GM10248 (cell line): ENCODE measurements at places on chromosomes 6 and 20.

DNA sequence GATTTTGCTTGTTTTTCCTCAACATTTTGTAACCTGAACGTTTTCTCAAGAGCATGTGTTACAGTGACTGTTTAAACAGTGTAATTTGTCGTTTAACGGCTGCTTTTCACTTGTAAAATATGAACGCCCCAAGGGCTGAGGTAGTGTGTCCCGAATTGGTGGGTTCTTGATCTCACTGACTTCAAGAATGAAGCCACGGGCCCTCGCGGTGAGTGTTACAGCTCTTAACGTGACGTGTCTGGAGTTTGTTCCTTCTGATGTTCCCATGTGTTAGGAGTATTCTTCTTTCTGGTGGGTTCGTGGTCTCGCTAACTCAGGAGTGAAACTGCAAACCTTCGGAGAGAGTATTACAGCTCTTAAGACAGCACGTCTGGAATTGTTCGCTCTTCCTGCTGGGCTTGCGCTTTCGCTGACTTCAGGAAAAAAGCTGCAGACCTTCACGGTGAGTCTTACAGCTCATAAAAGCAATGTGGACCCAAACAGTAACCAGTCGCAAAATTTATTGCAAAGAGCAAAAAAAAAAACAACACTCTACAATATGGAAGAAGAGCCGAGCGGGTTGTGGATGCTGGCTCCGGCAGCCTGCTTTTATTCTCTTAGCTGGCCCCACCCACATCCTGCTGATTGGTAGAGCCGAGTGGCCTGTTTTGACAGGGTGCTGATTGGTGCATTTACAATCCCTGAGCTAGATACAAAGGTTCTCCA, 25.1 kb upstream of the TRIM27 start:
- DNase-seq: no peak

DNA sequence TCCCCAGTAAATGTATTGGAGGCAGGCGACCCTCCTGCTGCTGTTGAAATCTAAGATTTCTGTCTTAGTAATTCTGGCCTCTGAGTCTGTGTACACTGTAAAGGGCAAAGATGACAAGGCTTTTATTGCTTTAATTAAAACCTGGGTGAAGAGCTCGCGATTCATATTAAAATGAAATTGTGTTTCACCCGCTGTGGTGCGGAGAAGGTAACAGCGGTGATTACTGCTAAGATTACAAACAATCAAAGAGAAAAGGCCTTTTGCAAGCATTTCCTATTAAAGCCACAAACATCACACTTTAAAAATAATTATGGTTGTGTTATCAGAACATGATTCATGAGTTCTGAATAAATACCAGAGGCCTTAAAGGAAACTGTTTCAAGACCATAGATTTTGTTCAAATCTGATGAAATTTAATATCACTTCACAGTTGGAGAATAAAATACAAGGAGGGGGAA, 69.3 kb downstream of the TOX2 start:
- no peak for DNase-seq

GRCh38 chr20:3168079-3168828, 5.1 kb downstream of the LZTS3 start:
- DNase-seq: no peak

- no peak for DNase-seq
Measured at GRCh38 chr6:147430811-147431210, 77.7 kb upstream of the SAMD5 start.

GRCh38 chr6:45816674-45817297, 198.9 kb downstream of the CLIC5 start:
- DNase-seq: no peak

DNA sequence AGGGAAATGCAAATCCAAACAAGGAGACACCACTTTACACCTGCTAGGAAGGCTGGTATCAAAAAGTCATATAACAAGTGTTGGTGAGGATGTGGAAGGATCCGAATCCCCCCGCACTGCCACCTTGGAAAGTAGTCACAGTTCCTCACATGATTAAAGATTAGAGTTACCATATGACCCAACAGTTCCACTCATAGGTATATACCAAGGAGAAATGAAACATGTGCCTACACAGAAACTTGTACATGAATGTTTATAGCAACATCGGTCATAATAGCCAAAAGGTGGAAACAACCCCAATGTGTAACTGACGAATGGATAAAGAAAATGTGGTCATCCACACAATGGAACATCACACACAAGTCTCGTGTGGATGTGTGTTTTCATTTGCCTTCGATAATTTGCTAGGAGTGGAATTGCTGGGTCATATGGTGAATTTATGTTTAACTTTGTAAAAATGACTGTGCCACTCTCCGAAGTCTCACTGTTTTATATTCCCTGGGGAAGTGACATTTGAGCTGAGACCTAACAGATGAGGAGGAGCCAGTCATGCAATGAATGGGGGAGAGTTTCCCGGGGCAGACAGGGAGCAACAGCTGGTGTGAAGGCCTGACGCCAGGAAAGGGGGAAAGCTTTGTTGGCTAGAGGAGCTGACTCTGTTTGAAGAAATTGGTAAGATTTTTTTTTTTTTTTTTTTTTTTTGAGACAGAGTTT, 125.9 kb upstream of the MLN start:
- DNase-seq: no peak

DNA sequence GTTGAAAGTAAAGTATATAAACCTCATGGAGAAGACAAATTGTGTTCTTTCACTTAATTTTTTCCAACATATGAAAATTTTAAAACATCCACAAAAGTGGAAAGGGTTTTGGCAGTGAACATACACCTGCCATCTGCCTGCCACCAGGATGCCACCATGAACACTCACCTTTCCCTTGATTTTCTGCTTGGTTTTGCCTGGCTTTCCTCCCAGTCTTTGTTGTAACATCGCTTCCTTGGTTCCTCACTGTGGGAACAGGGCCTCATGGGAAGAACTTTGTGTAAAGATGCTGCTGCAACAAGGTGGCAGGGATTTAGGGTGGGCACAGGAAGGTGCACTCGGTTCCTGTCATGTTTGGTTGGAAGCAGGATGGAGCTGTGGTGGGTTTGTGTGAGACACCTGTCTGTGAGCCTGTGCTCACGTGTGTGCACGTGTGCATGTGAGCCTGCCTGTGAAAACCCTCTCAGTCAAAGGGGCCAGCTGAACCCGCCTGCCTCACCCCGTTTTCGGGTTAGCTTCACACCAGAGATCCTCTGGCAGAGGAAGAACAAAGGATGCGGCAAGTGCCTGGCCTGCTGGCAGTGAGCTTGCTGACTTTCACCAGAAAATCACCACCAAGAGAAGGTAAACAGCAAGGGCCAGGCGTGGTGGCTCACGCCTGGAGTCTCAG, 11.0 kb upstream of the RBM38 start:
- DNase-seq: no peak

GRCh38 chr6:53035549-53036213, 29.5 kb upstream of the FBXO9 start:
- DNase-seq: no peak

DNA sequence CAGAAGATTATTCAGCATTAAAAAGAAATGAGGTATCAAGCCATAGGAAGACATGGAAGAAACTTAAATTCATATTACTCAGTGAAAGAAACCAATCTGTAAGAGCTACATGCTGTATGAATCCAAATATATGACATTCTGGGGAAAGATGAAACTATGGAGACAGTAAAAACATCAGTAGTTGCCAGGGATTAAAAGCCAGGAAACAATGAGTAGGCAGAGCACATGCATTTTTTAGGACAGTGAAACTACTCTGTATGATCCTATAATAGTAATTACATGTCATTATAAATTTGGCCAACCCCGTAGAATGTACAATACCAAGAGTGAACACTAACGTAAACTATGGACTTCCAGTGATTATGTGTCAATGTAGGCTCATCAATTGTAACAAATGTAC, 92.8 kb upstream of the RNF217 start:
- DNase-seq: no peak

- DNase-seq: no peak
Measured at GRCh38 chr20:36644032-36644705, 1.8 kb downstream of the SLA2 start.

DNA sequence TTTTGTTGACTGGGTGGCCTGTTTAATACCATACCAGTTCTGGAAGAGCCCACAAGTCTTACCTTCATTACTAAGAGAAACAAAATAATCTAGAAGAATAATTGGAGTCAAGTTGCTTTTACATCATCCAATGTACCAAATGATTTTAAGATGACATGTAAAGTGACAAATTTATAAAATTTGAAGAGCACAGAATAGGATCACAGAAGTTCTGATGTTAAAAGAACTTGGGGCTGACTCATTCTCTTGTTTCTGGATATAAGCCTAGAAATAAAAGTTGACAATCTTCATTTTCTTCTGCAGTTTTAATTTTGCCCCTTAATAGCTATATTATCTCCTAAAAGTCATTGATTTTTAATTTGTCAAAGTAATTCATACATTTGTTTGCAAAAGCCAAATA, 317.5 kb upstream of the MARCKS start:
- DNase-seq: no peak

- no peak for DNase-seq
Measured at GRCh38 chr6:166907871-166908806, 48.2 kb downstream of the RNASET2 start.

DNA sequence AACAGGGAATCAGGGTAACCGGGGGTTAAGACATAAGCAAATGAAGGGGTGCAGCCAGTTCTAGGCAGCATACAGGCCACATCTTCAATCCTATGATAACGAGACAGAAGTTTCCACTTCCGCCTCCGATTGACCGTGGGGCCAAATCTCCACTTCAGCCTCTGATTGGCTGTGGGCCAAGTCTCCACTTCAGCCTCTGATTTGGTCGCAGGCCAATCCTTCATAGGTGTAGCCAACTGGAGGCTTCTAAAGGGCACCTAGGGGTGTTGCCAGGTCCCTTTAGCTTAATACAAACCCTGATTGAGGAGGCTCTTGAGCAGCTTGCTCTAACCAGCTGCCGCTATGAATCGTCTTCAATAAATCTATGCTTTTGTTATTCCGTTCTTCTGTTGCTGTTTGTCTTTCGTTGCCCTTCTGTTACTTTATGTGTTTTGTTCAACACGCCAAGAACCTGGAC, 2.1 kb upstream of the ERGIC3 start:
- DNase-seq: peak; percentile 82

DNA sequence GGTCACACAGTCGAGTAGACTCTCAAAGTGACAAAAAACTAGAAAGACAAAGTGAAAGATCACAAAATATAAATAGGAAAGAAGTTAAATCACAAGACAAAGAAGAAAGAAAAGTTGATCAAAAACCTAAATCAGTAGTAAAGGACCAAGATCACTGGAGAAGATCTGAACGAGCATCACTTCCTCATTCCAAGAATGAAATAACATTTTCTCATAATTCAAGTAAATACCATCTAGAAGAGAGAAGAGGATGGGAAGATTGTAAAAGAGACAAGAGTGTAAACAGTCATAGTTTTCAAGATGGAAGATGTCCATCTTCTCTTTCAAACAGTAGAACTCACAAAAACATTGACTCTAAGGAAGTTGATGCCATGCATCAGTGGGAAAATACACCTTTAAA, 31.6 kb upstream of the GJA10 start:
- DNase-seq: no peak

DNA sequence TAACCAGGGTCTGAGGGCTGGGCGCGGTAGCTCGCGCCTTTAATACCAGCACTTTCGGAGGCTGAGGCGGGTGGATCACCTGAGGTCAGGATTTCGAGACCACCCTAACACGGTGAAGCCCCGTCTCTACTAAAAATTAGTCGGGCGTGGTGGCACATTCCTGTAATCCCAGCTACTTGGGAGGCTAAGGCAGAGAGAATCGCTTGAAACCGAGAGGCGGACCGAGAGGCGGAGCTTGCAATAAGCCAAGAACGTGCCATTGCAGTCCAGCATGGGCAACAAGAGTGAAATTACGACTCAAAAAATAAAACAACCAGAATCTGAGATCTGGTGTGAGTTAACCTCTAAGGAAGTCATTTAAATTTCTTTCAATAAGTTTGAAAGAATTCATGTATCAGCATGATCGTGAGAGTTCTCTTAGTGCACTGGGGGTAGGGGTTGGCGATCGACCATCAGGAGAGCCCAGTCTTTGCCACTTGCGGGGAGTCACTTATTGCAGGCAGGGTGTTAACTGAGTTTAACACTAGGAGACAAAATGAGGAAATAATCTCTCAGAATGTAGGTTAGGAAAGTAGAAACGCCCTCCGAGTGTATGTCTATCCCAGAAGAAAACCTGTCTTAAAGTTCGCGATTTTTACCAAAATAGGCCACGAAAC, 206.5 kb upstream of the ZNF184 start:
- DNase-seq: no peak

DNA sequence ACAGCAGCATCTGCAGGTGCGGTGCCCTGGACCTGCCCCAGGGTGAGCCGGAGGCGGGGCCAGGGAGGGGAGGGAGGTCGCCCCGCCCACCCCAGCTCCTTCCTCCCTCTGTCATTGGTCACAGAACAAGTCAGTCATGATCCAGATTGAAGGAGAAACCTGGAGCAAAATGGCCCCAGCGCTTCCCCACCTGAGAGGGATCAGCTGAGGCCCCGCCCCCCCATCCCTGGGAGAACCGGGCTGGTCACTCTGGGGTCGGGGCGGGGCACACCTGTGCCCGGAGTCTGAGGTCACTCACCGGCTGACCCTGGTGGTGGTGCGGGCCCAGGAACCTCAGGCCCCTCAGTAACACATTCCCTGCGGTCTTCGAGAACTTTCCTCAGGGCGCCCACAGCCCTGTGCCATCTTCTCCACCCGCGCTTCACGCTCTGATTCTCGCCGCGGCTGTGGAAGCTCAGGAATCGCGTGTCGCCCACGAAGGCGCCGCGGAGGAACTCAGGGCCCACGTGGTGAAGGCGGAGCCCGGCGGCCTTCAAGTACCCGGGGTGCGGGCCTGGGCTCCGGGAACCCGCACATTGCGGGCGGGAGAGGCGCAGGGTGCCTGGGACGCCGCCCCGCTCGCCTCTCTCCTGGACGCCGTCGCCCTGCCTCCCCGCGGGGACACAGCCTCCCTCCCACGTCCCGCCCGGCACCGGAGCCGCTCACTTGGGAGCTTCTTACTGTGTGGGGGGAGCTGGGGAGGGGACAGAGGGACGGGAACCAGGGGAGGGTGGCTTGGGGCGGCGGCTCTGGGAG, 36.4 kb upstream of the HLA-C start:
- peak; percentile 70 for DNase-seq

DNA sequence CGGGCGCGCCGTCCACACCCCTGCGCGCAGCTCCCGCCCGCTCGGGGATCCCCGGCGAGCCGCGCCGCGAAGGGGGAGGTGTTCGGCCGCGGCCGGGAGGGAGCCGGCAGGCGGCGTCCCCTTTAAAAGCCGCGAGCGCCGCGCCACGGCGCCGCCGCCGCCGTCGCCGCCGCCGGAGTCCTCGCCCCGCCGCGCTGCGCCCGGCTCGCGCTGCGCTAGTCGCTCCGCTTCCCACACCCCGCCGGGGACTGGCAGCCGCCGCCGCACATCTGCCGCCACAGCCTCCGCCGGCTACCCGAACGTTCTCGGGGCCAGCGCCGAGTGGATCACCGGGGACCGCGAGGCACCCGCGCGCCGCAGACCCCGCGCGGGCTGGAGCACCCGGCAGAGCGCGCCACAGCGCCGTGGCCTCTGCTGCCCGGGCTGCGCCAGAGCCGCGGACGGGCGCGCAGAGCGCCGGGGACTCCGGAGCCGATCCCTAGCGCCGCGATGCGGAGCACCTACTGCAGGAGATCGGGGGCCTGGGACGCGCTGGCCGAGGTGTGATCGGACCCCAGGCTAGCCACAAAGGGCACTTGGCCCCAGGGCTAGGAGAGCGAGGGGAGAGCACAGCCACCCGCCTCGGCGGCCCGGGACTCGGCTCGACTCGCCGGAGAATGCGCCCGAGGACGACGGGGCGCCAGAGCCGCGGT, at the start of gene BMP2:
BMP2 (plus strand) TSS at position 151 of the 692 bp plus-strand sequence. CDS start 2,441 bp downstream, outside the sequence.
- peak; percentile 60 for DNase-seq

- no peak for DNase-seq
Measured at GRCh38 chr6:27777614-27778355, 134.4 kb downstream of the OR2B2 start.
